ENCODE measurements at places on chromosomes 11 and 22. TPM values are rescaled to one million over a fixed set of nuclear protein-coding genes. Genes with fewer than 3 reads are reported as not detected.

Gene SHANK2
- total RNA-seq: 5.9 TPM

Gene RTN4R
- total RNA-seq: 2.0 TPM

Gene DCUN1D5
- 75.9 TPM for total RNA-seq

Gene PKDREJ
- total RNA-seq: under 0.01 TPM

Gene DDX25
- total RNA-seq: not detected

Gene DERL3
- 1.6 TPM for total RNA-seq

Gene CDC42BPG
- total RNA-seq: 31.0 TPM

Gene CHST1
- total RNA-seq: not detected

Gene MMP8
- total RNA-seq: not detected

Gene BRSK2
- total RNA-seq: 0.11 TPM

Gene TLCD5
- 4.4 TPM for total RNA-seq
